NCI-H2227 treated with DMSO at 0.1 percent for 48 hours (cell line): ENCODE measurements at places on chromosomes 7 and 10.
A peak's percentile ranks its signal among the peaks of the same experiment; 100 is the strongest.

DNA sequence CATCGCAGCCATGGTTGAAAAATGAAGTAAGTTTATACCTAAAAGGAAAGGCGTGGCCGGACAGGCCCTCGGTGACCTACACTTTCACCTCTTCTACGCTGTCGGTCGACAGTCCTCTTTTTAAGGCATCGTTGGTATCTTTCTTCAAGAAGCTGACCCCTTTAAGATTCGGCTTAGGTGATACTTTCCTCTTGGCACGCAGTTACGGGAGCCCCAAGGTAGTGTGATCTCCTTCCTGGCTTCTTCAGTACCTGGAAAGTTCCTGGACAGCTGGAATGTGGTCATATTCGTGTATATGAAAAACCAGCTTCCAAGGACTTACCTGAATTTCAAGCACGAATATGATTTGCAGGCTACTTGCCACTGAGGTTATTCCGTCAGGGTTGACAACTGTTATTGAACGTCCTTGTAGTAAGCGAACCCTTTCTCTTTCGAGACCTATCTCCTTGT, 885 bp upstream of the SYPL1 start:
- DNase-seq: no peak

- DNase-seq: no peak
Observed at GRCh38 chr7:139876622-139877283, 47.7 kb downstream of the TBXAS1 start.

GRCh38 chr10:89929282-89930026, 228.1 kb downstream of the KIF20B start:
- DNase-seq: no peak

DNA sequence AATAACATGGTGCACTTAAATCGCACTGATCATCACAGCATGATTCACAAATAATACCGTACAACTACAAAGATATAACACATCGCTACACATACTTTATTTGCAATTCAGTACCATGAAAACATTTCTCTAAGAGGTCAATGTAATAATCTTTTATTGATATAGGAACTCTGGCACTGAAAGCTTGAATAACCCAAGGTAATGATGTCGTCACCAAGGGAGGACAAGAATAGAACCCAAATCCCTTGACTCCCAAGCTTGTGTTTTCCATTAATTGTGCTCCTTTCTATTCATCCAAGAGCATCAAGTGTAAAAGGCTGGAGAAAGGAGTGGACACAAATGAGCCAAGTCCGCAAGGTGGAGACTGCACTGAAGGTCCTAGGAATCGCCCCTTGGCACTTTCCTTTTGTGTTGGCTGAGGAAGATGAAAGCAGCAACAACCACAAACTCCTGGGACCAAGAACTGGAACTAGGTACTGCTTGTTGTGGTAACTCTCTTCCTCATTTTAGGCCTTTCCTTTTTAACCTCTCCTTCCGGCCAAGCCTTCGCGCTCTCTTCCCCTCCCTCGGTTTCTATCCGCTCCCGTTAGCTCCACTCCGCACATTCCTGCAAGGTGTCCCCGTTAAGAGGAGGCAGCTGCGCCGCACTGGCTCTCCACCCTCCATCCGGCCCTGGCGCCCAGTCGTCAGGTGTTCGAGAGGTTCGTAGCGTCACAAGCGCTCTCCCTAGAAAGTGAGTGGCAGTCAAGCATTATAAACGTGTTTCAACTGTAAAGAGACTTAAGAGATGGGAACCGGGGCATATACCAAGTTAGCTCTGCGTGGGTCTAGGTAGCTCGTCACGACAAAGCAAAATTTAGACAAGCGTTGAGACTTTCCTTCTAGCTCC, 1.0 kb upstream of the CBLL1 start:
- peak; percentile 62 for DNase-seq

- DNase-seq: no peak
Observed at GRCh38 chr7:71716690-71717089, 584.7 kb downstream of the GALNT17 start.

DNA sequence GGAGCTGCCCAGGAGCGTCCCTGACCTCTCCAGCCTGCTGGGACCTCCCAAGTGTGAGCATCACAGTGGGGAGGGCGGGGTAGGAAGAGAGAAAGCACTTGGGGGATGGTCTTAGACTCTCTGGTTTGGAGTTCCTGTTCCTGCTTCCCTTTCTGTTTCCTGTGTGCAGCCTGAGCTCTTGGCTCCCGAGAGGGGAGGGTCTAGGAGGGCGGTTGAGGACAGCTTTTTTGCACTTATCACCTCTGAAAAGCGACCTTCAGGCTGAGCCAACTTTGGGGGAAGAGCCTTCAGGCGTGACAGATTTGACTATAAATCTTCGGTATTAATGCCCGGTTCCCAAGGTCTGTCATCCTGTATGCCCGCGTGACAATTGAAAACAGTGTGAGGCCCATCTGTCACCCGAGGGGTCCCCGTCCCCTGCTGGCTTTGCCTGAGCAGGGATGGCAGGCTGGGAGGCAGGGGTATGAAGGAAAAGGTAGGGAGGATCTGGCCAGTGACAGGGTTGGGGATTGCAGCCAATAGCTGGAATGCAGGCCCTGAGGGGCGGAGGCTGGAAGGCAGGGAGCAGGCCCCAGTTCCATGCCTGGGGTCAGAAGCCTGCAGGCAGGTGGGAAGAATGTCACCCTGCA, 78.6 kb downstream of the CDH23 start:
- no peak for DNase-seq

DNA sequence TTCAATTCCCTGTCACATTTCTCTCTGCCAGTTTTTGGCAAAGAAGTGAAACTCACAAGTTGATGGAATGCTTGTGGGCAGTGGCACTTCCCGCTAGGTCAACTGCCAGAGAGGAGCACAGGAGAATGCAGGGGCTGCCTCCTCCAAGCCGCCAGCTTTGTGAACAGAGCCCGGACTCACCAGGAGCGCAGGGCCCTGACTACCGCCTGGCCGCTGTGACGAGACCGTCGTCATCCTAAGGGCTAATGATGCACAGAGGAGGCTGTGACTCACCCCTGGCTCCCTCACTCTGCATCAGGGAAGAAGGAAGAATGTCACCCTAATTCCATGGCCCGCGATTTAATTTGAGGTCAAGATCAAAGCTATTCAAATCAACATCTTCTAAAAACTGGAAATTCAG, 123.9 kb downstream of the TAX1BP1 start:
- no peak for DNase-seq

DNA sequence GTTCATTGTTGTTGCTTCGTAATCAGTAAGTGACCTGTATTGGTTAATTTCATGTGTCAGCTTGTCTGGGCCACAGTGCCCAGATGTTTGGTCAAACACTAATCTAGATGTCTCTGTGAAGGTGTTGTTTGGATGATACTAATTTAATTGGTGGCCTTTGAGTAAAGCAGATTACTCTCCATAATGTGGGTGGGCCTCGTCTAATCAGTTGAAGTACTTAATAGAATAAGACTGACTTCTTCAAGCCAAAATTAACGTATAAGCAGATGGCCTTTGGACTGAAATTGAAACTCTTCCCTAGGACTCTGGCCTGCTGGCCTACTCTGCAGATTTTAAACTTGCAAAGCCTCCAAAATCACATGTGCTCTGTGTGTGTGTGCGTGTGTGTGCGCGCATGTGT, 245.7 kb downstream of the GFRA1 start:
- DNase-seq: no peak

- no peak for DNase-seq
Observed at GRCh38 chr7:77222065-77222464, 22.4 kb upstream of the FGL2 start.

GRCh38 chr10:55813451-55814170, 547.4 kb downstream of the ZWINT start:
- DNase-seq: no peak

GRCh38 chr10:118304521-118304920, 37.6 kb downstream of the FAM204A start:
- no peak for DNase-seq

GRCh38 chr10:4312051-4312835, 513.8 kb upstream of the AKR1E2 start:
- no peak for DNase-seq

DNA sequence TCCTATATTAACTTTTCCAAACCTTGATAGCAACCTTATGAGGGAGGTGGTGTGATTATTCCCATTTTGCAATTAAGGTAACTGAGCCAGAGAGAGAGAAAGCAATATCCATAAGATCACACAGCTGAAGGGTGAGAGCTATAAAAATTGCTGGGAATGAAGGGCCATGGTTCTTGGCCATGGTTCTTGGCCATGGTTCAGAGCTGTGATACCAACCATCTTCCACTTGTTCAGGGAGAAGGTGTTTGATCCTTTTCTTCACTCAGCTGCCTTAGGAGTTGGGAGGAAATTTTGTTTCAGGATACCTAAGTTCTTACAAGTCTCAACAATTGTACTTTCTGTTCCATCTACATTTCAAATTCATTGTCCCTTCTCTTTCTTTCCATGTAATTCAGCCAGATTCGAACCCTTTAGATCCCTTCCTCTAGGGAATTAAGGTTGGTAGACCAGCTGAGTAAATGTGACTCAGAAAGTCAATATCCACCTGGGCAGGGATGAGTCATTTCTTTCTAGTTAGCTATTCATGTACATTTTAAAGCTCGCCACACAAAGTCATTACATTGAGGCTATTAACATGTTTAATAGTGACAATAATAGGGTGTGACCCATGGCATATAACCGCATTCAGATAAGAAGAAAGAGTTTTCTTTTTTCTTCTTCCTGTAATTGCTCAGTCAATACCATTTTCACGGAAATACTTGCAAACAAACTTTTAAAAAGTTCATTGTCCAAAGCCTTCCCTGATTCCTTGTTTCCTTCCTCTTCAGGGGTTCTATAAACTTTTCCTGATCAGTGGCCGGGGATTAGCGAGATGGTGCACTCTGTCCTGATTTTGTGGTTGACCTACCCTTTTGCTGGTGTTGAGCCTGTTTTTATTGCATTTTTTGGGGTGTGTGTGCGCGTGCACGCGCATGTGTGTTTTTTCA, 143.4 kb downstream of the TCF7L2 start:
- no peak for DNase-seq

- DNase-seq: no peak
Observed at GRCh38 chr10:30151581-30152389, 92.4 kb upstream of the JCAD start.

DNA sequence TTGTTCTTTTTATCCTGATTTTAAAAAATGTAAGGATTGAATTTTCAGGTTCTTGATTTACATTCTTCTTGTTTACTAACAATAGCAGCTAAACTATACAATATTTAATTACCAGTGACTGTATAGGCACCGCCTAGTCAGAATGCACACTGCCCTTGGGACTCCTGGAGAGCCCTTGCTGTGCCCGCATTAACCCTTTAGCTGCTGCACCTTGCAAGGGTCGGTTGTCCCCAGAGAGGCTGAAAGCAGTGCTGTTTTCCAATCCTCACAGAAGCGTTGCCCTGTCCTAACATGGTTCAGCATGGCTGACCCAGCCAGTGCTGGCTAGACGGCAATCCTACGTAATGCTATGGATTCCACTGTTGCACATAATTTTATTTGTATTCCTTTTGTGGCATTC, 102.6 kb downstream of the HECW1 start:
- DNase-seq: no peak

DNA sequence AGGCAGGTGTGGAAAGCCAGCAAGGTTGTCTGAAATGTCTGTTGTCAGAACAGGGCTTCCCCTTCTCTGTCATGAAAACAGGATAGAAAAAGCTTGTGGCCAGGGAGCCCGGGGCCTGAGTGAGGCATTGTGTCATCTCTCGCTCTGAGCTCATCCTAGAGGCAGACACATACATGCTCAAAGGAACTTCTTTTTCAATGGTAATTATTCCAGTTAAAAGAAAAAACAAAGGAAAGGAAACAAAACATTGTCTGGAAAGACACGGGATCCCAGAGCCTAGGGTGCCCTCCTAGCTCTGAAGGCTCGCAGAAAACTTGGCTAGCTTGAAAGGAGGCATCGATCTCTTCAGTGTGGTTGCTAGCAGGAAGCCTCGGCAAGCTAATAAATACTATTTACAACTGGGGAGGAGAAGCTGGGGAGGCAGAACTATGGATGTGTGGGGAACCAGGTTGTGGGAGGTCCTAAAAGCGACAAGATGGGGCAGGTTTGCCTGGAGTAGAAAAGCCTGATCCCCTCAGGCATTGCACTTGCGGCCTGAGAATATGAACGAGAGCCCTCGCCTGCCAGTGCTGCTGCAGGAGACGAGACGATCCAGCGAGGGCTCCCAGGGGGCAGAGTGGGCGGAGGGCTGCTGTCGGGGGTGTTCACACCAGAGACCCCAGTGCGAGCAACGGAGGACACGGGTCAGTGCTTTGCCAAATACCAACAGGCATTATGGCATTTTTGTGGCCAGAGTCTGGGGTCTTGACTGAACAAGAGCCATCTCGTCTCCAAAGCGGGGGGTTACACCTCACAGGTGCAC, 32.8 kb upstream of the DGKI start:
- DNase-seq: no peak

DNA sequence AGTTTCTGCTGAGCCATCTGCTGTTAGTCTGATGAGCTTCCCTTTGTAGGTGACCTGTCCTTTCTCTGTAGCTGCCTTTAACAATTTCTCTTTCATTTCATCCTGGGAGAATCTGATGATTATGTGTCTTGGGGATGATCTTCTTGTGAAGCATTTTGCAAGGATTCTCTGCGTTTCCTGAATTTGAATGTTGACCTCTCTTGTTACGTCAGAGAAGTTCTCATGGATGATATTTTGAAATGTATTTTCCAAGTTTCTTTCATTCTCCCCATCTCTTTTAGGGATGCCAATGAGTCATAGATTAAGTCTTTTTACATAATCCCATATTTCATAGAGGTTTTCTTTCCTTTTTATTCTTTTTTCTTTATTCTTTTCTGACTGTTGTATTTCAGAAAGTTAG, 184.2 kb upstream of the BET1 start:
- DNase-seq: no peak

DNA sequence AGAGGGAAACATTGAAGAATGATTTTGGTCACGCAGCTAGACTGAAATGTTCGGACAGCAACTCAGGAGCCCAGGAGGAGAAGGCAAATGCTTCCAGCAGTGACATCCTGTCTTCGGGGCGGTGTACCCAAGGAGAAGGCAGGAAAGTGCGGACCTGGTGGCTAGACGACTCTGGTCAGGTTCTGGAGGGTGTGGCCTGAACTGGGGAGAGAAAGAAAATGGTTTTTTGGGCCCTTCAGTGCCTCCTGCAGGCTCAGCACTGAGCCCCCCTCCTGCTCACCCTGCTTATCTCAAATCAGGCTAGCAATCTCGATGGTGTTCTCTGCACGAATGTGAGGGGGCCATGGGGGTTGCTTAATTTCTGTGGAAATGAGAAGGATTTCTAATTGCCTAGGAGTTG, 26.7 kb upstream of the TARP start:
- no peak for DNase-seq

DNA sequence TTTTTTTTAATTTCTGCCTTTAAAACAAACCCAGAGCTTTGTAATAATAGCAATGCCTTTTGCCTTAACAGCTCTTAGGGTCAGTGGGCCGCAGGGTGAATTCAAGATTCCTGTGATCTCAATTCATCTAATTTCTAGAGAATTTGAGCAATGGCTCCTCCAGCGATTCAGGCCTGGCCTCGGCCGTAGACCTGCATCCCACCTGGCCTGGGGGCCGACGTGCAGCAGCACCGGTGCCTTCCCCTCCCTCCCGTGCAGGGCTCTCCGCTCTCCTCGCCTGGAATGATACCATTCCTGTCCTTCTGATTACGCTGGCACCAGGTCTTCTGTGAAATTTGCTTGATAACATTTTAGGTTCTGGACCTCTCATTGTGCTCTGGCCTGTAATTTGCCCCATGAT, 172.5 kb downstream of the ADARB2 start:
- DNase-seq: no peak
